Activated T-helper 9 cell treated with anti-CD3 and anti-CD28 coated beads, Interleukin-2, amount 50 U/mL, for 16 hours (primary cell): ENCODE measurements at places on chromosomes 3 and 15.

DNA sequence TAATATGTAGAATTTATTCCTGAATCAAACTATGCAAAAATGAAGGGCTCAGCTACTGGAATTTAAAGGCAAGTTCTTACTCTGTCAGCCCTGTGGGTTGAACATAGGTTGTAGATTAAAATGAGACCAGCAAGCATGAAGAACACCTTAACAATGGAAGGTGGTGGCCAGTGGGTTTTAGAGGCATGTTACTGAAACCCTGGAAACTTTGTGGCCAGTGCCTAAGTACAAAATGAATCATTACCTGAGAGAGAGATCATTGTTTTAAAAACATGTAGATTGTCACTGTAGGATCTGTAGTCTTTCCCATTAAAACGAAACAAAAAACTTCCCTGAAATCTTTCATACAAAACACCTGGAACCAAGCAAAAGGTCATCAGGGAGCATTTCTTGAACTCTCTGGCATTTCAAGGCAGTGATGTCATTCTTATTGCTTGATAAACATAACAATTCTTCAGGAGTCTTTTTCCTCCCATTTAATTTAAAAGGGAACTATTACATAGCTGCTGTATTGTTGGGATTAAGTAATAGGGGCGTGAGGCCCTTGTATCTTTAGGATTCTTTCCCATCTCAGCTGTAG is 51.8 kb downstream of the TMEM108 start:
- DNase-seq, result no peak

GRCh38 chr3:13028010-13028821 is 45.0 kb downstream of the IQSEC1 start:
- no peak for DNase-seq

DNA sequence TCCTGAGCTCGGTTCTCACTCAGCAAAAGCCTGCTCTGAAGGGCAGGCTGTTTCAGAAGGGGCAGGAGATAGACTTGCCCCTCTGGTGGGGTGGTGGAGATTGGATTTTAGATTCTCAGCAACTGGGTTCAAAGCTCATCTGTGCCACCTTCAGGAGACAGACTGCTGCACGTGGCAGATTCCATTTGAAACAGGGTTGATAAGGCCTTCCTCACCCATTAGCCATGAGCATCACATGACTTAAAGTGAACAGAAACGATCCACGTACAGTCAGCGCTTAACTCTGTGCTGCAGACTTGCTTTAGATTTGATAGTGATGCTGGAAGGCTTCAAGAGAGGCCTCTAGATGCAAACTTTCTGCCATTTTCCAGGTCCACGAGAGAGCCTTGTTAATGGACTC is 35.0 kb upstream of the MGLL start:
- no peak for DNase-seq

- DNase-seq, result no peak
These were observed 112.2 kb upstream of the MEF2A start for GRCh38 chr15:99453637-99454030.

- DNase-seq, result no peak
These were observed 70.8 kb downstream of the DNAJC13 start for GRCh38 chr3:132488151-132488550.

GRCh38 chr15:100167884-100168375 is 173.8 kb downstream of the ADAMTS17 start:
- DNase-seq, result no peak

GRCh38 chr3:52094571-52095485 is 38.5 kb upstream of the DUSP7 start:
- no peak for DNase-seq

DNA sequence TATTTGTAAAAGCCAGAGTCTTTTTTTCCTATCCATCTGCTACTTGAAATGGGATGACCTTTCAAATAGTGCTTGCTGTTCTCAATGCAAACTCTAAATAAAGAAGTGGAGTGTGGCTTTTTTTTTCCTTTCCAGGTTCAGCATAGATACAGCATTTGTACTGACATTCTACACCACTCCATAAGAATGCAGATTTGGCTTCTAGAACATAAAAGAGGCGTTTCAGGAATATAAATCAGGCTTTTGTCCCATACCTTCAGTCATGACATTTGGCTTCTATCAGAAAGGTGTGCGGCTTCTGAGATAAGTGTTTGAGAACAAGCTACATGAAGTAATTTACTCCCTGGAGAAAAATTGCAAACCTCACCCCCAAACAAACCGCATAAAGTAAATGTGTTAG is 553.1 kb downstream of the FHIT start:
- DNase-seq, result no peak

DNA sequence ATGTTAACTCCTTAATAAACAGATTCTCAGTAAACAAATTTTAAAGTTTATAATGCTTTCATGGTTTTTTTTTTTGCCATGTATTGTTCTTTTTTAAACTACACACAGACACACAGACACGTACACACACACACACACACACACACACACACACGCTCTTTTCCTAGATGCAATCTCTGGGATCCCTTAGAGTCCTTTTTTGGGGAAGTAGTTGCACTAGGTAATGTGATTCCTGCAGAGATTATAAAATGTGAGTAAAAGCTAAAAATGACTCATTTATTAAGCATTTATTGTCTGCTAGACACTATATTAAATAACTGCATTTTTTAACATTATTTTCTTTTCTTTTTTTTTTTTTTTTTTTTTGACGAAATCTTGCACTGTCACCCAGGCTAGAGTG is 19.9 kb downstream of the NDUFB5 start:
- DNase-seq, result no peak

DNA sequence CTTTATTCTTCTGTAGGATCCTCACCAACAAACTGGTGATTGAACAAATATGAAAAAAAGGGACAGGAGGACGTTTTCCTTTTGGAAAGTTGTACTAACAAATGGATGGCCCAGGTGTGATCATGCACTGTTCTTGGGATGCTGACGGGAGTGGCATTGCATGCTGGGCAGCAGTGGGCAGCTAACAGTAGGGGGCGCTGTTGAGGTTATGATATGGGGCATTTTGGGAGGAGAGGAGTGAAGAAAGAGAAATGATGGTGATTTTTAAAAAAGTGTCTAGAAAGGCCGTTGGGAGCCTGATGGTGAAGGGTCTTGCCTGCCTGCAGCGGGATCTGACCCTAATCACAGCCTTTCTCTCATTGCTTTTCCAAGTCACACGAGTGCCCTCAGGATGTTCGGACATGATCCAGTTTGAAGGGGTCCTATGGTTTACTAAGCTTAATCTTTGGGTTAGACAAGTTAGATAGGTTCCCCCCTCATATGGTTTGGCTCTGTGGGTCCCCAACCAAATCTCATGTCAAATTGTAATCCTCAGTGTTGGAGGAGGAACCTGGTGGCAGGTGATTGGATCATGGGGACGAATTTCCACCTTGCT is 46.2 kb upstream of the PRTG start:
- peak; percentile 28 for DNase-seq

DNA sequence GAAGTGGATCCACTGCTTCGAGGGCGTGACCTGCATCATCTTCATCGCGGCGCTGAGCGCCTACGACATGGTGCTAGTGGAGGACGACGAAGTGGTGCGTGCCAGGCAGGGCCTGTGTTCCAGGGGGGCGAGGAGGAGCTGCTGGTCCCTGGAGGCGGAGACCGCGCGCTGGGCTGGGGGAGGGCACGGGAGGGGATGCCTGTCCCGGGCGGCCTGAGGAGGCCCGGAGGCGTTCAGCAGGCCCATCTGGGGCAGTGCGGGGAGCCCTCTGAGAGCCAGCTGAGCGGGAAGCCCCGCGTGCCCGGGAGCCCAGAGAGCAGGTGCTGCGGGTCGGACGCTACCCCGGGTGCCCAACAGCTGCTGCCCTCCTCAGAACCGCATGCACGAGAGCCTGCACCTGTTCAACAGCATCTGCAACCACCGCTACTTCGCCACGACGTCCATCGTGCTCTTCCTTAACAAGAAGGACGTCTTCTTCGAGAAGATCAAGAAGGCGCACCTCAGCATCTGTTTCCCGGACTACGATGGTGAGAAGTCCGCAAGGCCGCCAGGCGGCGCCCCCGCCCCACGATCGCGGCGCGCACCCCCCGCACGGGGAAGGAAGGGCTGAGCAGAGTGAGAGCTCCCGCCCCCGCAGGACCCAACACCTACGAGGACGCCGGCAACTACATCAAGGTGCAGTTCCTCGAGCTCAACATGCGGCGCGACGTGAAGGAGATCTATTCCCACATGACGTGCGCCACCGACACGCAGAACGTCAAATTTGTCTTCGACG is 2.9 kb downstream of the GNAT1 start:
- DNase-seq, result peak; percentile 80

GRCh38 chr3:184377882-184378445 is at the start of gene THPO:
Gene THPO (minus strand): TSS chr3:184378207. CDS start chr3:184376259, 1,948 bp downstream.
- DNase-seq, result no peak

DNA sequence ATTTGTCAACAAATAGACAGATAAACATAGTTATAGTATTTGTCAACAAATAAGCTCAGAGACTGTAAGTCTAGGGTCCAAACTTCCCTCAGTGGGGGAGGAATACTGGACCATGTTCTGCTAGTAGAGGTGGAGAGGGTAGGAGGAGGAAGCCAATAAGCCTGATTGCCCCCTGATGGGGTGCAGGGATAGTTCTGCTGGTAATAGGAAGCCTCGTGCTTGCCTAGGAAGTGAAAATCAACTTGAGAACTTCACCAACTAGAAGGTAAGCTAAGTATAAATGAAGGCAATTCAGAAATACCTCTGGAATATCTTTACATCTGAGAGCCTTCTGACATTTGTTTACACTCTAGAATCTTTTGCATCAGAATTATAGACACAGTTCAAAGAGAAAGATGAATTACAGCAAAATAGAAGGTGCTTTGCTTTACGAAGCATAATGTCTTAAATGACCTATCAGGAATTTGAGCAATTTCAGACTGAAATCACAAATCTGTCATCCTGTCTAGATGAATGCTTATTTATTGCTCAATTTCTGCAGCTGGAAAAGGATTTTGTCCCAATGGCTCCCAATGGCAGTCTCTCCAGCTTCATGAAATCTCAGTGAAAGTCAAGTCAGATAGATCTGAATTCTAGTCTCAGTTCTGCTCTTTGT is 225.6 kb upstream of the TBC1D5 start:
- no peak for DNase-seq

GRCh38 chr3:127629467-127630403 is 750 bp downstream of the PODXL2 start:
- peak; percentile 36 for DNase-seq

- DNase-seq, result no peak
These were observed 44.2 kb upstream of the OSTN start for GRCh38 chr3:191154827-191155226.

DNA sequence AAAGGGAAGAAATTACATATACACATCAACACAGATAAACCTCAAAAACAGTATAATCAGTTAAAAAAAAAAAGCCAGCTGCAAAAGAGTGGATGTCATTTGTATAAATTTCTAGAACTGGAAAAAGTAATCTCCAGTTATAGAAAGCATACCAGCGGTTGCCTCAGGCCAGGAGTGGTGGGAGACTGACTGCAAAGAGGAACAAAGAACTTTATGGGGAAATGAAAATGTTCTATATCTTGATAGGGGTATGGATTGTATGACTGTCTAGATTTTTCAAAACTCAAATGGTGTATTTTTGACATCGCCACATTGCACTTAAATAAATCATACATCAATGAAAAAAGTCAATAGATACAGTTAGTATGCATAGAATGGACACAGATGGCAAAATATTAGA is 241.6 kb downstream of the SCAPER start:
- DNase-seq, result no peak

DNA sequence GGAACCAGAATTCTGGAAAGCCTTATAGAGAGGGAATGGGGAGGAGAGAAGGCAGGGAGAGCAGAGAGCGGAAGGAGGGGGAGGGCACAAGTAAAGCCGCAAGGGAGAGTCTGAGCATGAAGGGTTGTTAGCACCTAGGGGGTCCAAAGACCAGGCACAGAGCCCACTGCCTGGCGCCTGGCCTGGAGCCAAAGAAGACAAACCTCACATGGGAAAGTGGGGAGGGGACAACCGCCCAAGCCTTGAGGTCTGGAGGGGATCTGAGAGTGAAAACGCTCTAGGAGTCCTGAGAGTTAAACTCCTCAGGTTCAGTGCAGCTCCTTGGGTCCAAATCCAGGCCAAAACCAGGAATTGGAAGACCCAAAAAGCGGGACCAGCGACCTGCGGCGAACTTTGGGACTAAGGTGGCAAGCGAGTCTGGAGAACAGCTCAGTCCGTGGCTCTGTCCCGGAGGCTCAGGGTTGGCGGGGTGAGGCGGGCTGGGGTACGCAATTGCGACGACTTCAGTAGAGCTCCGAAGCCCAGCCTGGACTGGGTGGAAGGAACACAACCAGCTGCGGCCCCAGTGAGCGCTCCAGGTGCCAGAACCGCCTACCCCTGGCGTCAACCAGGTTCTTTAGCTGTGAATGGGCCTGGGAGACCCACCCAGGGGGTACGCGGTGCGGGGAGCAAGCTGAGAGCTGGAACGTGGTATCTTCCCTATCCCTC is 807 bp upstream of the INAFM2 start:
- DNase-seq, result no peak

DNA sequence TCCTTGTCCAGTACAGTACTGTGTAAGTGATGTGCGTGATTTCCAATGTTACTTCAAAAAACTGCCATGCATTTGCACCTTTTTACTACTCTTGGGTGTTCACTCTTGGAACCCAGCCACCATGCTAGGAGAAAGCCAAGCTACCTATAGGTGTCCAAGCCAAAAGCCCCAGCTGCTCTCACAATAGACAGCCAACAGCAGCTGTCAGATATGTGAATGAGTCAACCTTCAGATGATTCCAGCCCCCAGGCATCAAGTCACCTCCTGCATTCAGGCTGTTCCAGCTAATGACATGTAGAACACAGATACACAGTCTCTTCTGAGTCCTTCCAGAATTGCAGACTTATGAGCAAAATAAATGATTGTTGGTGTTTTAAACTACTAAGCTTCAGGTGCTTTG is 417.7 kb upstream of the TGFBR2 start:
- DNase-seq, result no peak

DNA sequence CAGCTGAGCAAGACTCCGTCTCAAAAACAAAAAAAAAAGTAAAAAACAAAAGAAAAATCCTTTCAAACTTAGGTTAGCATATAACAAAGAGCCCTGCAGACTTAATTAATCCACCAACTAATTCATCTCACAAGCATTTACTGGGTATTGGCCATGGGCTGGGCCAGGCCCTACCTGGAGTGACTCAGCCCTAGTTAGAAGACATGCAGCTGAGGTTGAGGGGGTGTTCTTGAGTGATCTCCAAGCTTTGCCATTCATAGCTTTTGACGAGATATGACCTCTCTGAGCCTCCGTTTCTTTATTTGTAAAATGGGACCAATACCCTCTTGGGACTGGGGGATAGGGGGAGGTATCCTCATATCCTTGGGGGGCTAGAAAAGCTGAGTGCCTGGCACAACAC is 7.8 kb downstream of the FBXL22 start:
- no peak for DNase-seq
